ENCODE measurements at places on chromosomes 13 and 19. TPM values are rescaled to one million over a fixed set of nuclear protein-coding genes. Genes with fewer than 3 reads are reported as not detected.

PNMA8B gene
- total RNA-seq, result 0.04 TPM

GPR12 gene
- total RNA-seq, result not detected

VN1R2 gene
- not detected for total RNA-seq

PRODH2 gene
- not detected for total RNA-seq

- H3K27ac ChIP-seq, result no peak overlapping the region
- no peaks in the 10 kb centered on the region for H3K36me3 ChIP-seq
- H3K4me1 ChIP-seq, result peaks cover 5% of the 10 kb centered on the region
- H3K4me3 ChIP-seq, result no peak overlapping the region
- H3K27me3 ChIP-seq, result no peaks in the 10 kb centered on the region
Observed at GRCh38 chr13:22091222-22091970, 420.5 kb downstream of the FGF9 start.

- H3K4me3 ChIP-seq, result no peak overlapping the region
- no peak for DNase-seq
- H3K4me1 ChIP-seq, result no peaks in the 10 kb centered on the region
- no peak overlapping the region for H3K27ac ChIP-seq
Observed at GRCh38 chr13:100566543-100566942, 22.0 kb downstream of the GGACT start.

GRCh38 chr19:48970923-48971395 lies 5.8 kb downstream of the FTL start:
- H3K27me3 ChIP-seq, result no peaks in the 10 kb centered on the region
- DNase-seq, result peak; percentile 79
- peak overlapping the region; percentile 46 for H3K27ac ChIP-seq
- H3K4me3 ChIP-seq, result no peak overlapping the region
- H3K36me3 ChIP-seq, result peaks cover 52% of the 10 kb centered on the region
- peaks cover 30% of the 10 kb centered on the region for H3K4me1 ChIP-seq

DNA sequence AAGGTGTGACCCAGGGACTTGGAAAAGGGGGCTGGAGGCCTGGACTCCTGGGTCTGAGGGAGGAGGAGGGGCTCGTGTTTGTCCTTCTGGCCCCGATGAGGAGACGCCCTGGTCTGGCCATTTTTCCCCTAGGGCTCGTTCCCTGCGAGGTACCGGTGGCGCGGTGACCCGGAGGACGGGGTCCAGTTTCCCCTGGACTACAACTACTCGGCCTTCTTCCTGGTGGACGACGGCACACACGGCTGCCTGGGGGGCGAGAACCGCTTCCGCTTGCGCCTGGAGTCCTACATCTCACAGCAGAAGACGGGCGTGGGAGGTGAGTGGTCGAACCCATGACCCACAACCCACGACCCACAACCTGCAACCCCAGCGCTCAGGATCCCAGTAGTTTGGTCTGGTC lies 10.8 kb downstream of the TRPM4 start:
- DNase-seq, result no peak
- no peaks in the 10 kb centered on the region for H3K36me3 ChIP-seq
- H3K4me3 ChIP-seq, result no peak overlapping the region
- peaks cover 18% of the 10 kb centered on the region for H3K27me3 ChIP-seq

DNA sequence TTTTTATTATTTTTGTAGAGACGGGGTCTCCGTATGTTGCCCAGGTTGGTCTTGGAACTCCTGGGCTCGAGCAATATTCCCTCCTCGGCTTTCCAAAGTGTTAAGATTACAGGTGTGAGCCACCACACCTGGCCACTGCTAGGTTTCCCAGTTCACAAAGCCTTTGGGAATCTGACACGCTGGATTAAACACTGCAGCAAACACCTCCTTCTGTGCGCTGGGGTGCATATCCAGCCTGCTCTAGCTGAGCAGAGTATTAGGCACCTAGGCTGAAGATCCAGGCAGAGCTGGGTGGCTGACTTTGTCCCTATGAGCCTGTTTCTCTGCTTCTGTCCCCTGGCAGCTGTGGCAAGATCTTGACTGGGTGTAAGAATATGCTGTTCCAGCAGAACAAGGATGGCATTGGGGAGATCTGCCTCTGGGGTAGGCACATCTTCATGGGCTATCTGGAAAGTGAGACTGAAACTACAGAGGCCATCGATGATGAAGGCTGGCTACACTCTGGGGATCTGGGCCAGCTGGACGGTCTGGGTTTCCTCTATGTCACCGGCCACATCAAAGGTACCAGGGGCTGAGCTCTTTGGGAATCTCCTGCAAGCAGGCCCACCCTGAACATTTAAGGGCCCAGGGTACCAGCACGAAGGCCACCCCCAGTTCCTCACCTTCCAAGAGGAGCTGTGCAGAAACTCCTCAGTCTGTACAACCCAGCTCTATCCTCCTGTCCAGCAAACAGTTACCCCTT lies 49.8 kb downstream of the ACSBG2 start:
- no peak overlapping the region for H3K4me3 ChIP-seq
- no peak overlapping the region for H3K27ac ChIP-seq
- no peak for DNase-seq
- no peaks in the 10 kb centered on the region for H3K4me1 ChIP-seq
- H3K27me3 ChIP-seq, result peaks cover 18% of the 10 kb centered on the region

GRCh38 chr19:27828829-27829228 lies 1384.1 kb downstream of the UQCRFS1 start:
- DNase-seq, result no peak
- H3K27ac ChIP-seq, result no peak overlapping the region
- no peaks in the 10 kb centered on the region for H3K27me3 ChIP-seq
- H3K4me1 ChIP-seq, result peaks cover 13% of the 10 kb centered on the region

GRCh38 chr19:16143399-16144215 lies at the start of gene HSH2D:
Gene HSH2D, plus strand, starts transcription at chr19:16143685. Its CDS starts 5,066 bp downstream, at chr19:16148751.
- H3K36me3 ChIP-seq, result peaks cover 25% of the 10 kb centered on the region
- peak within 1 kb of the TSS; percentile 99 for H3K27ac ChIP-seq
- no peaks in the 10 kb centered on the region for H3K27me3 ChIP-seq
- DNase-seq, result peak; percentile 82

DNA sequence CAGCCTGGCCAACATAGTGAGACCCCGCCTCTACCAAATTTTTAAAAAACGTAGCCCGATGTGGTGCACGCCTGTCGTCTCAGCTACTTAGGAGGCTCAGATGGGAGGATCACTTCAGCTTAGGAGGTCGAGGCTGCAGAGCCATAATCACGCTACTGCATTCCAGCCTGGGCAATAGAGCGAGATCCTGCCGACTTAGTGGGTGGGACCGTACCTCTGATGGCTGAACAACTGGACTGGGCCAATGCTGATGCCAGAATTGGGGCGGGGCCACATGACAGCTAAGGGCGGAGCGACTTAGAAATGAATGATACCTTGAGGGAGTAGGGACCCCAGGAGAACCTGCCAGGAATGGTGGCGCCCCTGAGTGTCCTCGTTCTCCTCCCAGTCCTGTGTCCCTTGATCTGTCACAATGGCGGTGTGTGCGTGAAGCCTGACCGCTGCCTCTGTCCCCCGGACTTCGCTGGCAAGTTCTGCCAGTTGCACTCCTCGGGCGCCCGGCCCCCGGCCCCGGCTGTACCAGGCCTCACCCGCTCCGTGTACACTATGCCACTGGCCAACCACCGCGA lies 3.6 kb downstream of the LTBP4 start:
- H3K27ac ChIP-seq, result peak overlapping the region; percentile 89
- peaks cover 12% of the 10 kb centered on the region for H3K27me3 ChIP-seq
- peaks cover 64% of the 10 kb centered on the region for H3K4me1 ChIP-seq
- peak overlapping the region; percentile 85 for H3K4me3 ChIP-seq

- no peak overlapping the region for H3K27ac ChIP-seq
- no peaks in the 10 kb centered on the region for H3K27me3 ChIP-seq
- peaks cover 58% of the 10 kb centered on the region for H3K36me3 ChIP-seq
- no peak for DNase-seq
- no peaks in the 10 kb centered on the region for H3K4me1 ChIP-seq
Observed at GRCh38 chr13:111312944-111313590, 7.4 kb upstream of the TEX29 start.

DNA sequence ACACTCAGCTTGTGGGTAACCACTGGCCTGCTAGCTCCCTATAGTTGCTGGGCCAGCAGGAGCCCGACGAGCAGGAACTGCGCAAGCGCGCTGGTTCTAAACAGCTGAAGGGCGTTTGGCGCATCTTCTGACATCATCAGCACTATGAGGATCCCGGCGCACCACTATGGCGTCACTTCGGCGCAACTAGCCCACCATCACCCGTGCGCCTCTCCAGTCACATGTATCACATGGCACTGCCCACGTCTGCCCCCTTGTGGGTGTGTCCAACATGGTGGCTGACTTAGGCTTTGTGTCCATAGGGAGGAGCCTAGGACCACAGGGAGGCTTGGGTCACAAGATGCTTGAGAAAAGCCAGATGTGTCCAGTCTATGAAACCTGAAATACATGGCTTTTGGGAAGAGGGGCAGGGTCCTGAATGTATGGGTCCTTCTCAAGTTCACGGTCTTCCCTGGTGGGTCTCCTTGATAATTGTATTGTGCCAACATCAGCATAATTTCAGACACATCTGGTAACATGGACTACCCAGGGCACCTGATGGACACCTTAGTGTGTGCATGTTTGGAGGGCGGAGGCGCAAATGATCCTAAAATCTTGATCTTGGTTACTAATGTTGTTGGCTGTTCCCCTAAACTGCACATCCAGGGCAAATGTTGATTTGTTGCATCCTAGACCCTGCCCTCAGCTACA lies 18.0 kb downstream of the KLK4 start:
- H3K27ac ChIP-seq, result no peak overlapping the region
- peaks cover 64% of the 10 kb centered on the region for H3K4me1 ChIP-seq
- H3K4me3 ChIP-seq, result no peak overlapping the region

DNA sequence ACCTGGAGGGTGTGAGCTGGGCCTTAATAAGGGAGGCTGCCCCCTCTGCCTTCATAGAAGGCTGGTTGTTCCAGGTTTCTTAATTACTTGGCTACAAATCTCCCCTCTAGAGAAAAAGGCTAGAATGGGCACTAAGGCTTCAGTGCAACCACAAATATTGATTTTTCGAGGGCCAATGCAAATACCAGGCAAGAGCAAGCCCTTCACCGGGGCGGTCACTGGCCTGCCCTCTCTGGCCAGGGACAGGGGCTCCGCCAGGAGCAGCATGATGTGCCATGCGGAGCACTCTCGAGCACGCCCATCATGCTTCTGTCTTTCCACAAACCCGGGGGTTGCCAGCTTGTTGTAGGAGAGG lies 127.8 kb upstream of the SPACA7 start:
- no peak overlapping the region for H3K4me3 ChIP-seq
- H3K27ac ChIP-seq, result no peak overlapping the region
- H3K27me3 ChIP-seq, result no peaks in the 10 kb centered on the region

DNA sequence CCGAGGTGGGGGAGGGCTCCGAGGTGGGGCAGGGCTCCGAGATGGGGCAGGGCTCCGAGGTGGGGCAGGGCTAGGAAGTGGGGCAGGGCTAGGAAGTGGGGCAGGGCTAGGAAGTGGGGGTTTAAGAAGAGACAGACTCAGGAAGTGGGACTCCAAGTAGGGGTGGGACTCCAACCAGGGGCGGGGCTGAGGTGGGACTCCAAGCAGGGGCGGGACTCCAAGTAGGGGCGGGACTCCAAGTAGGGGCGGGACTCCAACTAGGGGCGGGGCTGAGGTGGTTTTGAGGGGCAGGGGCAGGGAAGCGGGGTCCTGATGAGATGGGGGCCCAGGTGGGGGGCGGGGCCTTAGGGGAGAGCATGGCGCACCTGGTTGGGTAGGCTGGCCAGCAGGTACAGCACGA lies 13.6 kb downstream of the CFD start:
- no peak overlapping the region for H3K27ac ChIP-seq
- DNase-seq, result no peak
- H3K36me3 ChIP-seq, result peaks cover 42% of the 10 kb centered on the region
- no peaks in the 10 kb centered on the region for H3K27me3 ChIP-seq
- peaks cover 8% of the 10 kb centered on the region for H3K4me1 ChIP-seq

- DNase-seq, result no peak
- no peak overlapping the region for H3K27ac ChIP-seq
- no peaks in the 10 kb centered on the region for H3K36me3 ChIP-seq
- H3K4me3 ChIP-seq, result no peak overlapping the region
- H3K4me1 ChIP-seq, result peaks cover 9% of the 10 kb centered on the region
- no peaks in the 10 kb centered on the region for H3K27me3 ChIP-seq
Observed at GRCh38 chr13:51549050-51549449, 35.2 kb upstream of the WDFY2 start.

DNA sequence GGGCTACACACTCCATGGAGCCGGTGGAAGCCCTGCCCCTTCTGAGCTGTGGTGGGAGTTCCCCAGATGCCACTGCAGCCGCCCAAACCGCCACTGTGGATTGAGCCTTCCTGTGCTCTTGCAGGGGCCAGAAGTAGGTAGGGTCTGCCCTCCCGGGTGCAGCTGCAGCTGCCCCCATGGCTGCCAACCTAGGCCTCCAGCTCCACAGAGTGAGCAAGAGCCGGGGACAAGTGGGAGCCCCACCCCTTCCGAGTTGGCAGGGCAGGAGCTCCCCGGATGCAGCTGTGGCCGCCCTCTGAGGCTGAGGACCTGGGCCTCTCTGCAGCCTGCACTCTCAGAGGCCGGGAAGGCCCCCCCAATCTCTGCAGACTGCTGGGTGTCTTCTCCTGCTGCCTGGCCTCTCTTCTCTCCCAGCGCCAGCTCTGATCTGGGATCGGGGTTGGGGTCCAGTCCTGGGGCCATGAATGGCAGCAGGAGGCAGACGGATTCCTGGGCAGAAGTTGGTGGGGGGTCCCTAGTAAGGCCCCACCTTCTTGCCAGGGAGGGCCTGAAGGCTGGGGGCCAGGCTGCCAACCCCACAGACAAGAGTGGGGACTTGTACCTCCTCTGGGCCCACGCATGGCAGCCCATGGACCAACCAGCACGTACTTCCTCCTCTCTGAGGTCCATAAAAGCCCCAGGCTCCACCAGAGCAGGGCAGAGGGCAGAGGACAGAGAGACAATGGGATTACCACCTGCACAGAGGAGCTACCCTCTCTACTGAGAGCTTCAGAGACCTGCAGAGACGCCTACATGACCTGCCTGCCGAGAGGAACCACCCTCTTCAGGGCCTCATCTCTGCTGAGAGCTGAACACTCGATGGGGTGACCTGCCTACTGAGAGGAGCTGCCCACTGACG lies 28.9 kb downstream of the AP2S1 start:
- H3K27ac ChIP-seq, result peak overlapping the region; percentile 90
- H3K27me3 ChIP-seq, result no peaks in the 10 kb centered on the region
- peak; percentile 54 for DNase-seq
- H3K36me3 ChIP-seq, result no peaks in the 10 kb centered on the region
- peaks cover 61% of the 10 kb centered on the region for H3K4me1 ChIP-seq

DNA sequence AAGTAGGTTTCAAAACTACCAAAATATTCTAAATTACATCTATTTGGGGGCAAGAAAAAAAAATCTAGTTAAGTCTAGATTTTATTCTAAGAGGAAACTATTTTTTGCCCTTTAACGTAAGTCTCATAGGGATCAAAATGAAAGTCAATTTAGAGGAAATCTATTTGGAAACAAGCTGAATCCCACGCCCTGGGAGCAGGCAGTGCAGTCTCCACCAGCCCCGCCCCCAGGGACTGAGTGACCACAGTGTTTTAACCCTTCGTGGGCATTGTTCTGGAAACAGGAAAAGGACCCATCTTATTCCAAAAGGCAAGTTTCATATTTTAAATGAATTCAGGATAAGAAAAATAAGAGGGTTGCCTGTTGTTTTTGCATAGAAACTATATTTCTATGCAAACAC lies 209.7 kb downstream of the SPRY2 start:
- DNase-seq, result no peak
- H3K4me1 ChIP-seq, result no peaks in the 10 kb centered on the region
- peaks cover 2% of the 10 kb centered on the region for H3K27me3 ChIP-seq
- H3K4me3 ChIP-seq, result no peak overlapping the region
